ENCODE measurements at places on chromosomes 6 and 20.

GRCh38 chr6:150537491-150537890 is 62.2 kb upstream of the PLEKHG1 start:
- no peak for DNase-seq

- peak; percentile 70 for DNase-seq
Observed at GRCh38 chr6:27096834-27097511, 150.5 kb upstream of the PRSS16 start.

GRCh38 chr6:6695625-6696276 is 107.2 kb downstream of the LY86 start:
- DNase-seq: peak; percentile 52

GRCh38 chr6:114301596-114302219 is 41.1 kb downstream of the HS3ST5 start:
- DNase-seq: no peak

DNA sequence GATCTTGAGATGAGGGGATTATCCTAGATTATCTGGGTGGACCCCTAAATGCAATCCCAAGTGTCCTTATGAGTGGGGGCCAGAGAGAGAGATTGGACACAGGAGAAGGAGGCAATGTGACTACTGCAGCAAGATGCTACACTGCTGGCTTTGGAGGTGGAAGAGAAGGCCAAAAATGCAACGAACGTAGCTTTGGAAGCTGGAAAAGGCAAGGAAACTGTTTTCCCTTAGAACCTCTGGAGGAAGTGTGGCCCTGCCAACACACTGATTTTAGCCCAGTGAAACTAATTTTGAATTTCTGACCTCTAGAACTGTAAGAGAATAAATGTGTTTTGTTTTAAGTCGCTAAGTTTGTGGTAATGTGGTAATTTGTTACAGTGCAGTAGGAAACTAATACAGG is 15.7 kb downstream of the PPARD start:
- DNase-seq: no peak
